ENCODE measurements at places on chromosomes 11 and 22.

DNA sequence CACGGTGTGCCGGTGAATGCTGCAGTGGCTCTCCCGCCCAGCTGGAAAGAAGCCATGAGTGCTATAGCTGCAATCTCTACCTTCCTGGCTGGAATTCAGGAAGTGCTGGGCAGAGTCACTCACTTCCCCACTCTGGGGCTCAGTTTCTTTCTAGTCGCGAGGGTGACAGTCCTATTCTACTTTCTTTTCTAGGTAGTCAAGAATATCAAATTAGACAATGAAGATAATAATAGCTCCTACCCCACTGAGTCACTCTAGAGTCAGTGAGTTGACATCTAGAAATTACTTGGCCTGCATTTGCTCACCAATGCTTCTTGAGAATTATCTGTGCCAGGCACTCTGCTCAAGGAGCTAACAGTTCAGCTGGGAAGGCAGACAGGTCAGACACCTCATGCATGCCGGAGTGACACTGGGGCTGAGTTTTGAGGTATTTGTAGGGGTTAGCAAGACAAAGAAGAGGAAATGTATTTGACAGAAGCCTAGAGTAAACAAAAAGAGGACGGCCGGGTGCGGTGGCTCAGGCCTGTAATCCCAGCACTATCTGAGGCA lies 3.2 kb downstream of the CENPM start:
- no peak for DNase-seq

GRCh38 chr11:128859563-128860441 lies 7.3 kb downstream of the KCNJ1 start:
- peak; percentile 69 for DNase-seq

GRCh38 chr11:70507466-70508230 lies 109.3 kb downstream of the CTTN start:
- no peak for DNase-seq

DNA sequence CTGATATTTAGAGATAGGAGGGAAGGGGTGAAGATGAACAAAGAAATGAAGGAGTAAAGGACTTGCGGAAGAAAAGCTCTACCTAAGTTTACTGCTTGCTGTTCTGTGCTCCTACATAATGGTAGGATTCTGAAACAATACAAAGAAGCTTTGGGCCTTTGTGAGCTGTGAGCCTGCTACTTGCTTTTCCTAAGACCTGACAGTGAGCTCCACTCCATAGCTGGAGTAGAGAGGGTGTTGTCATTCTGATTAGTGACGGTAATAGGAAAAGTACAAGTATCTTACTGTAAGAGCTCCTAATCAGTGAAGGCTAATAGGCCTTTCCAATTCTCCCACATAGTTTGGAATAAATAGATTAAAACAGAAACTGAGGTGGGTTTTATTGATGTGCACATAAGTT lies 75.9 kb downstream of the PARVA start:
- no peak for DNase-seq

- no peak for DNase-seq
Measured at GRCh38 chr11:9573775-9574621, 528 bp downstream of the WEE1 start.

- no peak for DNase-seq
Measured at GRCh38 chr11:111845276-111846028, 25.9 kb downstream of the ALG9 start.
